ENCODE measurements at places on chromosomes 1 and 21.

DNA sequence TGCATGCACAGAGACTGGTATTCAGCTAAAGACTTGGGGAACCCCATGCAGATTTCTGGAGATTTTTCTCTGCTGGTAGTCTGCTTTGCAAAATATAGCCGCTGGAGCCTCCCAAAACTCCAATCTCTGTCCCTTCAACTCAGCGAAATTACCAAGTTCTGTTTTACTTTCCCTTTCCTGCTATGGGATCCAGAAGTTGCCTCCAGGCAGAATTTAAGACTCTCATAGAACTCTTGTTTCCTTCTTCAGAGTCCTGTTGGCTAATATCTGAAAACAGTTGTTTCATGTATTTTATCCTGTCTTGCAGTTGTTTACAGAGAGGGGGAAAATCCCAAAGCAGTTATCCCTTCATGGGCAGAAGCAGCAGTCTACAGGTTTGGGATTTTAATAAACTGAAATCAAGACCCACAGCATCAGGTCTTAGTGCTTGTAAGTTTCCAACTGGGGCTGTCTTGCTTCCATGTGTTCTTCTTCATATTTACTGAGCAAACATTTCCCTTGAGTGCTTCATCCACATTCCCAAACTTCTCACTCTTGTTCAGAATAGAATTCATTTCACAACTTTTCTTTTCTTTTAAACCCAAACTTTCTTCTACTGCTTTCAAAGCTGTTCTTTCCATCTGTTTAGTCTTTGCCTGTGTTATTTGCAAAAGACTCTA lies 221.3 kb upstream of the DMRTA2 start:
- no peak for DNase-seq

DNA sequence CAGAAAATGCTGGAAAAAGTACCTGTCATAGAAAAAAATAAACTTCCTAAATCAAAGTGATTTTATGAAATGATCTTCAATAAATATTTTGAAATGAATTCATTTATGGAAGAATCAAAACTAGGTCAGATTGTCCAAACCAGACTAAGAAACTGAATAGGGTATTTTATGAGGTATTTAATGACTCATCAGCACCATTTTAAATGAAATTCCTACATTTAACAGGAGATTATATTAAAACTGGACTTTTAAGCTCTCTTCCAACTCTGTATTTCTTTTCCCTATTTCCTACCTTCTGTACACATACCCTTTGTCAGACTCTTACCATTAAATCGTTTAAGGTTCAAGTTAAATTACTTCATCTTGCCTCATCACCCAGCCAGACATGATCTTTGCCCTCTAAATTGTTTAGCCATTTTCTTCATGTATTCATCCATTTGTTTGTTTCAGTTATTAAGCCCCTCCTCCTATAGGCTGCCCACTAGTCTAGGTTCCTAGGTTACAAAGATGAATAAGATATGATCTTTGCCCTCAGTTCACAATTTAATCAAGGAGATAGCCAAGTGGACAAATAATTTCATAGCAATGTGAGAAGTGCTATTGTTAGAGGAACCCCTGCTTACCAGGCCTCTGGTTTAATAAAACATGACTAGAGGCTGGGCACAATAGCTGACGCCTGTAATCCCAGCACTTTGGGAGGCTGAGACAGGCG lies 25.0 kb downstream of the TATDN3 start:
- no peak for DNase-seq

DNA sequence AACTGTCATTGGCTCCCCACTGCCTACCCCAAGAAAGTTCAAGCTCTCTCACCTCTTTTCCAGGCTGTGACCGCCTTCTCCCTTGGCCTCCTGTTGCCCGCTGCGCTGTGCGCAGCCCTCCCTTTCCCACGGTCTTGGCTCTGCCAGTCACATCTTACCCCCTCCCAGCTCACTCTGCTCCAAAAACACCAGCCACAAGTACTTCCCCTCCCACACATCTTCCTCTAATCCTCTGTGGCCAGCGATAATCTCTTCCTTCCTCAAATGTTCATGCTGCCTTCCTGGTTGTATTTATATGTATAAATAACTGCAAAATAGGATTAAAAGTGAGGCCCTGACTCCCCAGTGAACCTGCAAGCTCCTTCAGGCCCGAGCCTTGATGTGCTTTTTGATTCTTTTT lies 81.8 kb downstream of the AJAP1 start:
- peak; percentile 91 for DNase-seq

GRCh38 chr1:156493154-156493631 lies 7.4 kb downstream of the MEF2D start:
- no peak for DNase-seq

- DNase-seq, result no peak
Measured at GRCh38 chr1:108034396-108034795, 69.4 kb upstream of the VAV3 start.

DNA sequence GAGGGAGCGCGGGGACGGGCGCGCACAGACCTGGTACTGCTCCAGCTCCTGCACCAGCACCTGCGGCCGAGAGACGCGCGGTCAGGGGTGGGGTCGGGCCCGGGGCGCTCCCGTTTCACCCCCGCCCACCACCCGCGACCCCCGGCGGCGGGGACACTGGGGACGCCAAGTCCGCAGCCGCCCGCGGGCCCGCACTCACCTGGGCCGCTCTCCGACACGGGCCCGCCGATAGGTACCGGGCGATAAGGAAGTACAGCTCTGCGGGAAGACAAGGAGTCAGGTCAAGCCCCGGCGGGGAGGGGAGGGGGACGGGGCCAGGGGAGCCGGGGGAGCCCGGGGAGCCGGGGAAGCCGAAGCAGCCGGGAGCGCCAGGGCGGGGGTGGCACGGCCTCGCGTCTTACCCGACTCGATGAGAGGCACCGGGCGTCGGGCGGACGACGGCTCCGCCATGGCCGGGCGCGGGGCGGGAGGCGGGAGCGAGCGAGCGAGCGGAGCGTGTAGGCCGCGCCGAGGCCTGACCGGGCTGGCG lies 326 bp downstream of the BRWD1 start:
- DNase-seq, result no peak

DNA sequence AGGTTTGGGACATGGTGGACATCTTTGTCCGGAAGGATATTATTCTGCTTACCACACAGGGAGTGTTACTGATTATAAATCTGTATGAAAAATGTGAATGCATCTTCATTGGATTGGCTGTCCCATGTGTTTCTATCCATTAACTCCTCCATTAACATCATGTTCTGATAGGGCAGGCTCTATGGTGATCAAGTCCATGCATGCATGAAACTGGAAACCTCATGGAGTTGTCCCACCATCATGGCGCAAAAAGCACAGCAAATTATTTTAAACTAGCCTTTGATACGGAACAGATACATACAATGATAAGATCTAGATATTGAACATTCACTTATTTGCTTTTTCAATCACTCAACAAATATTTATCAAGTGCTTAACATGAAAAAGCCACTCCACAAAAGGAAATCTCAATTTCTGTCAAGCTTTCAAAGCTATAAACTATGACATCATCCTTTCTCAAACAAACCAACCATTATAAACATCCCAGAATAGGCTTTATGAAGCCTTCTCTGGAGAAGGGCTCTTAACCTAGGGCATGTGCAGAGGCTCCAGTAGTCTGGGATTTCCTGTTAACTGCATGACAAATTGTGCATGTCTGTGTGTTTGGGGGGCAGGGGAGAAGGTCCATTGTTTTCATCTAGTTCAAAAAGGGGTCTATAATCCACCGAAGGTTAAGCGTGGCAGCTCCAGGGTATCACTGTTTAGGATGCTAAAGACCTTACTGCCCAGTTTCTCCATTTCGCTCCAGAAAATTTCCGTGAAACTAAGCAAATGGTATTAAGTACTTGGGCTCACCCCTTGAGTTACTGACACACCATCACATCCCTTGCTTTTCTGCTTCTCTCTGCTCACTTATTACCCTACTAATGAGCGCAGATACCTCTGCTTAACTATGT lies 46.1 kb downstream of the ADAMTS1 start:
- DNase-seq, result no peak

GRCh38 chr1:111802110-111802509 lies 46.4 kb downstream of the DDX20 start:
- DNase-seq, result no peak

DNA sequence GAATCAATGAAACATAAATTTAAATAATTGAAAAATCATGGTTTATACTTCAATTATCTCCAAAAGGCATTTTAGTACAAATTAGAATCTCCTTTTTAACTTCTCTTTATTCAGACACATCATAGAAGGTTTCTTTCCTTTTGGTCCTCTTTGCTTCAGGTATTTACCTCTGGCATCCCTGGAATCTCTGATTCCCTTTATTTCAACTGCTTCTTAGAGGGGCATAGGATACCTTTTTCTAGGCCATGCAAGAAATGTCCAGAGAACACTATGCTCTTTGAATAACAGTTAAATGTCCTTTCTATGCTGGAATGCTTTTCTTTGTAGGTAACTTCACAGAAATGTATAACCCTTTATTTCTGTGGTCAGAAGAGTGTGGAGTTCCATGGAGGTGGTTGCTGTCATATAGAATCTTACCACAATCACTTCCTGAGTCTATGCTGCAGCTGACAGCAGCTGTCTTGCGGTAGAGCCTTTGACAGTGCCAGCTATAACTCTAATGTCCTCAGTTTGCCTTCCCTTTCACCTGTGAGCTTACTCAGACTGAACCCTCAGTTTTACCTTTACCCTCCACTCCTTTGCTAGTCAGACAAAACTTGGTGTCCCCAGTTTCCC lies 8.6 kb downstream of the LAMC2 start:
- peak; percentile 32 for DNase-seq

GRCh38 chr1:27141266-27142003 lies 13.5 kb downstream of the SLC9A1 start:
- DNase-seq, result no peak

DNA sequence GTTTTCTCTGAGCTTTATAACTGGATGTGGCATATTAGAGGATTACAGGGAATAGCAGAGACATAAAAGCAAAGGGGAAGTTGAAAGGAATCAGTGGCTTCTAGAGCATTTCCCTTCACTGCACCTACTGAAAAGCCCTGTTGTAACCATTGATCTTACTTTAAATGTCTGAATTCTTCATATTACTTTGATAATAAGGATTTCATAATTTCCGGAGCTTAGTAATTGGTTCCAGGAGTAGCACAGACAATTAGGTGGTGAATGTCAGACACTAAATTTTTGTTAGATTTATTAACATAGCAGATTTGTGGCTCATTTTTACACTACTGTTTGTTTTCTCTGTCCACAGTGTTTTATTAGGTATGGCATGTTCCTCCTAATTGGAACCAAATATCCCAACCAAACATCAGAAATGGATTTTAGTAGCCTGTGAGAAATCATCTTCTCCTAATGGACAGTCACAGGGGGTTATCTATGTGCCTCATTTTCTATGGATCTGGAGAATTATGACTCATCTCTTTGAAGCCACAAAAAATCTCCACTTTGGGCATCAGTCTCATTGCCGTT lies 100.5 kb downstream of the GIPC2 start:
- no peak for DNase-seq

GRCh38 chr1:231147896-231148295 lies 14.0 kb upstream of the TRIM67 start:
- no peak for DNase-seq

- DNase-seq, result no peak
Measured at GRCh38 chr1:169019419-169020058, 87.0 kb upstream of the ATP1B1 start.

- DNase-seq, result no peak
Measured at GRCh38 chr1:212607913-212608391, 609 bp upstream of the ATF3 start.

DNA sequence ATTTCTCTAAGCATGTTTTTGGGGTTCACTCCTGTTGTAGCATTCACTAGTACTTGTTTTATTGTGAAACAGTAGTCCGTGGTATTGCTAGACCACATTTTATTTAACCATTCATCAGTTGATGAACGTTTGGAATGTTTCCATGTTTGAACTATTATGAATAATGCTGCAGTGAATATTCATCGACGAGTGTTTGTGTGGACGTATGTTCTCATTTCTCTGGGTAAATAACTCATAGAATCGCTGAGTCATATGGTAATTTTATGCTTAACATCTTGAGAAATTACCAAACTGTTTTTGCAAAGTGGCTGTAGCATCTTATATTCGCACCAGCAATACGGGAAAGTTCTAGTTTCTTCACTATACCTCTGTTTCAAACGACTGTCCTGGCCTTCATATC lies 28.0 kb upstream of the KAZN start:
- DNase-seq, result no peak

- no peak for DNase-seq
Measured at GRCh38 chr1:88230126-88230525, 453.9 kb upstream of the PKN2 start.

GRCh38 chr21:46674430-46675007 lies 39.0 kb downstream of the PRMT2 start:
- no peak for DNase-seq

DNA sequence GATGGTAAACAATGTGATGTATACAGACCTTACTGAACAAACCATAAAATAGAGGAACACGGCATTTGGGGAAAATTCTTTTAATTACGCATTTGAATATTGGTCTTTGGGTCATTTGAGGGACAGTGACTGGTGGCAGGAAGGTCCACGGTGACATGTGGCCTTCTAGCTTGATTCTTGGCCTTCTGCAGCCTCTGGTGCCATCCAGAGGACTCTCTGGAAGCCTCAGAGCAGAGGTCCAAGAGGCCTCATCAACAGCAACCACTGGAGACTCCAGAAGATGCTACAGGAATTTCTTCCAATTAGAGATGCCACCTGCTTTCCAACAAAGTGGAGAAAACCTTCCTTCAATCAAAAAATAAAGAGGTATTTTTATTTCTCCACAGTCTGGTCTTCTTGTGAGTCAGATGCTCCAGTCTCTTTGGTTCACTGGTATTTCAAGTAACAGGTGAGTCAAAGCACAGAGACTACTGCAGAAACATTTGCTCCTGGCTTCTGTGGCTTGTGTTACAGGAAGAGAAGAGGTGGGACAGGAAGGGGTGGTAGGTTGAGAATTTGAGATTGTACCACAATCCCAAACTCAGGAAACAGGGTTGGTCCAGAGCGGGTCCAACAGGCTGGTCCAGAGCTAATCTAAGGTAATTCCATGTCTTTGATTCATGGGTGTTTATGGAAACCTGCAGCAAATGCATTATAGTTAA lies 2.7 kb upstream of the F5 start:
- DNase-seq, result no peak

DNA sequence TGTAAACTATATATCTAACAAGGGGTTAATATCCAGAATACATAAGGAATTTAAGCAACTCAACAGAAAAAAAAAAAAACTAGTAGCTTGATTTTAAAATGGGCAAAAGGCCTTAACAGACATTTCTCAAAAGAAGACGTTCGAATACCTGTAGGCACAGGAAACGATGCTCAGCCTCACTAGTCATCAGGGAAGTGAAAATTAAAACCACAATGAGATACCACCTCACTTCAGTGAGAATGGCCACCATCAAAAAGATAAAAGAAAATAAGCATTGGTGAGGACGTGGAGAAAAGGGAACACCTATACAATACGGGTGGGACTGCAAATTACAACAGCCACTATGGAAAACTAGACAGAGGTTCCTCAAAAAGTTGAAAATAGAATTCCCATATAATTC lies 37.3 kb downstream of the NPHP4 start:
- no peak for DNase-seq

- DNase-seq, result no peak
Measured at GRCh38 chr1:187909382-187909781, 1080.6 kb downstream of the PLA2G4A start.

DNA sequence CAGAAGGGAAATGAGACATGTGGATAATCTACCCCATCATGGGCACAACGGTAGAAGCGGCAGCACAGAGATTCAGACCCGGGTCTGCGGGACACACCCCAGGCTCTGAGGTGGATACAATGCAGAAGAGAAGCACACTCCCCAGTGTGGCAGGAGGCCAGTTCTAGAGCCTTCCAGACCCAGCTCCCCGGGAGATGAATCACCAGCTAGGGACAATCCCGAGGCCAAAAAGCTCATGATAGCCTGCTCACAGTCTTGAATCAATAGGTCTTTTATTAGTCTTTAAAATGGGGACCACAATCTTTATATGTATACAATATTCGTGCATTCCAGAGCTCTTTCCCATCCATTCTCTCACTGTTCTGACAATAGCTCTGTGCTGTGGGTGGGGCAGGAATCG lies 57.3 kb upstream of the DIRAS3 start:
- no peak for DNase-seq
